Stimulated activated CD4-positive, alpha-beta T cell treated with anti-CD3 and anti-CD28 coated beads, Interleukin-1b, Interleukin-23, amount 100 ng/mL, for 24 hours (primary cell): ENCODE measurements at places on chromosomes 6 and 20.

DNA sequence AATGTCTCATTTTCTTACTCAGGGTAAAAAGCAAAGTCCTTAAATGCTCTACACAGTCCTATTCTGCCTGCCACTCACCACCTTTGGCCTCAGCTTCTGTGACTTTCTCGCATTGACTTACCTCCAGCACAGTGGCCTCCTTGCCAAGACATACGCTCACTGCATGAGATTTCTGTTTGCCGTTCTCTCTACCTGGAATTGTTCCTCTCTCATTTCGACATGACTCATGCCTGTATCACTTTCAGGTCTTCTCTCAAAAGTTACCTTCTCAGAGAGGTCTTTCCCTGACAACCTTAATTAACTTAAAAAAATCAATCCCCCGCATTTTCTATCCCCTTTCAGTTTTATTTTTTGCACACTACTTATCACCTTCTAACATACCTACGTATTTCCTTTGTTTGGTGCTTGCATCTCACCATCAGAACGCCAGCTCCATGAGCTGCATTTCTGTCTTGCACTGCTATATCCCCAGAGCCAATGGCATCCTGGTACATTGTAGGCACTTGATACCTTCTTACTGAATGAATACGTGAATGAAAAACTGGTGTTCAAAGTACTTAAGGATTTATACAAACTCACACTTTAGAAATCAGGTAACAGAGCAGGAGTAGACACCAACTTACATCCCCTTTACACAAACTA is 24.5 kb downstream of the TENT5A start:
- DNase-seq = no peak

DNA sequence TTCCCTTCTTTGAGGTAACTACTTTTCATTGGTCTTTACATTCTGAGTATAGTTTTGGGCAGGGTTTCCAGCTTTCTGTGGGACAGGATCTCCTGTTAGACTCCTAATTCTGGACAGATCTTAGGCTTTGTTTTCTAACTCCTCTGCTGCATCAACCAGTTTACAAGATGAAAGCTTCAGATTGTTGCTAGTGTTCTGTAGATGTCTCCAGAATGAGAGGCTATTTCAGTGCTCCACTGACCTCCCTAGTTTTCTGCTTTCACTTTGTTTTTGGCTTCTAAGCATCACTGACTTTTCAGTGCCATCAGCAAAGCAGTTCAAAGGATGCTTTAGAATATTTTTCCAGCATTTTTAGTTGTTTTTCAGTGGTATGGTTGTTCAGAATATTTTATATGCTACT is 101.4 kb downstream of the LIN28B start:
- no peak for DNase-seq

DNA sequence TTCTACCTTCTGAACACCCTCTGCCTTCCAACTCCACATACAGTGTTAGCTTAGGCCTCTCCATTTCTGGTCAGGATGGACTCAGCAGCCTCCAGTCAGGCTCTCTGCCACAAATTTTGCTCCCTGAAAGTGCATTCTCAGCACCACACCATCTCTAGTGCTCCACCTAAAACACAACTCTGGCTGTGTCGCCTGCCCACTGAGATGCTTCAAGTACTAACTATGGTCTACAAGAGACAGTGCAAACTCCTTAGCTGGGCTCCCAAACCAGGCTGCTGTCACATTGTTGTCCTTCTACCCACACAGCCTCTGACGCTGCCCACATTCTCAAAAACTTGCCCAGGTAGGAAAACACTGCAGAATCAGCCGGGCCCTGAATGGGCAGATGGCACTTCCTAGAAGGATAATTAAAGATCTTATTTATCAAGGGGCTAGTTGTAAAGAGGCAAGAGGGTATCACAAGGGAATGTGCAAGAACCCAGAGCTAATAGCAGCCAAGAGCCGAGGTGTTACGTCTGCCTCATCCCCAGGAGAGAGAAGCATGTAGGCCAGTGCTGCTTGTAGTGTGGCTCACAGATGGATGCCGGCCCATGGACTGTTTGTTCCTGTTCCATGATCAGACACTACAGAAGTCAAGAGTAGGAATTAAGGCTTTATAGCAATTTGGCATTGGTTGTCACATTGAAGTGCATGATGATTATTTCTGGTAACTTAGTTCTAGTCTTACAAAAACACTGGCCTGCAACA is 189.7 kb downstream of the LRFN2 start:
- no peak for DNase-seq

GRCh38 chr6:118825661-118826060 is 68.3 kb upstream of the ASF1A start:
- no peak for DNase-seq

DNA sequence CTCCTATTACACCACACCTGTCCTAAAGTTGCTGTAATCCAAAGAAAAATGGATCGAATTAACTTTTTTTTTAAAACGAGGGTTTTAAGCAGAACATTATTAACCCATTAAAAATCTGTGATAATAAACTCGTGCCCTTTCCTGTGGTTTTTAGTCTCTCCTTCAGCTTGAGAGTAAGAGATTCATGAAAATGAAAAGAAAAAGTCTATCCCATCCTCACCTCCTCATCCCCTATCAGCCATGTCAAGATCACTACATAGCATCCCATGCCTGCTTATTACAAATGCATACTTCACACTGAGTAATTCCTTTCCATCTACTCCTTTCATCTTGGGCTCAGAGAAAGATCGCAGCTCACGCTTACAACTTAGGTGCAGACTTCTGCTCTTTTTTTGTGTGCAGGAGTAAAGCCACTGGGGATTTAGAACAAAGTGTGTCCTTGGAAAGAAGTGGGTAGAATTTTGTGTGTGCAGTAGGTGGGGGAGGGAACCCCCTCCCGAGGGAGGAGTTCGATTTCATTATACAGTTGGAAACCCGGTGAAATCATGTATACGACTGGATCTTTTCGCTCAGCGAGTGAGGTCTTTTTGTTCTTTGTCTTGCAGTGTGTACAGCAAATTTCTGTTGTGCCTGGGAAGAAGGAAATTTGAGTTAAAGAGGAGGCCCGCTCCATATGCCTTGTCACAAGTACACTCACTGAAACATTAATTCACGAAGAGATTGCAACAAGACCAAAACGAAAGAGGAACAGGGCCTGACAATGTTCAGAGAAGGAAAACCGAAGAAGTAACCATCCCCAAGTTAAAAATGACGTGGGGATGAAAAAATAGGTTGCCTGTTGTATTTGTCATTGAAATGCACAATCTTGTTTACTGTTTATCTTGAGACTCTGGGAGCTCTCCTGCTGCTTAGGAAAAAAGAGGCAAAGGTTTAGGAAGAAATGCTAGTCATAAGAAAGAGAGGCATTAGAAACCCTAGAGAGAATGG is 146.5 kb upstream of the ZNF217 start:
- DNase-seq = no peak

GRCh38 chr6:28635547-28636158 is 110.0 kb downstream of the GPX5 start:
- no peak for DNase-seq

- DNase-seq = no peak
These were observed 258.4 kb downstream of the ARID1B start for GRCh38 chr6:157035546-157035945.

DNA sequence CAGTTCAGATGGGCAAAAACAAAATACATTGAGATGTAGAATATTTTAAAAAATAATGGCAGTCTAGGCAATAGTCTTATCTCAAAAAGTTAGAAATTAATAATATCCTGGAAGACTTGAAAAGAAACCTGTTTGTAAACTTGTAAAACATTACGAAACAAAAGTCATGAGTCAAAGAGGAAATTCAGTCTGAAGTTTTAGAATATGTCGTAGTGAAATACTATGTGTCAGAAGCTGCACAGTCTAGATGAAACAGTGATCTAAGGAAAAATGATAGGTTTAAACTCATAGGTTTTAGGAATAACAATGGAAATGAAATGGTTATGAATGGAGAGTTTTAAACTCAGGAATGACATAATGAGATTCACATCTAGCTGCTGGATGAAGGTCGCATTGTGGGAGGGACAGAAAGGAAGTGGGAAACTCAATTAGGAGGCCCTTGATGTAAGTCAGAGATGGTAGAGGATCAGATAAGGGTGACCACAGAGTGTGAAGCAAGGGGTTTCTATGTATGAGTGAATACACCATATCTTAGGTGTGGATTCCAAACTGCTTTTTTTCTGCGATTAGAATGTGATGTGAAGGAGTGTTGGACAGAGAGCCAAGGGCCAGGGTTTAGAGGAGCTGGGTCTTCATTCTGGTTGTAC is 2.8 kb downstream of the SNRPB2 start:
- no peak for DNase-seq

- no peak for DNase-seq
These were observed 62.1 kb upstream of the RIPOR2 start for GRCh38 chr6:24997905-24998304.

- DNase-seq = peak; percentile 16
These were observed 827 bp downstream of the E2F3 start for GRCh38 chr6:20402342-20403069.
